ENCODE measurements at places on chromosomes 1 and 21.

DNA sequence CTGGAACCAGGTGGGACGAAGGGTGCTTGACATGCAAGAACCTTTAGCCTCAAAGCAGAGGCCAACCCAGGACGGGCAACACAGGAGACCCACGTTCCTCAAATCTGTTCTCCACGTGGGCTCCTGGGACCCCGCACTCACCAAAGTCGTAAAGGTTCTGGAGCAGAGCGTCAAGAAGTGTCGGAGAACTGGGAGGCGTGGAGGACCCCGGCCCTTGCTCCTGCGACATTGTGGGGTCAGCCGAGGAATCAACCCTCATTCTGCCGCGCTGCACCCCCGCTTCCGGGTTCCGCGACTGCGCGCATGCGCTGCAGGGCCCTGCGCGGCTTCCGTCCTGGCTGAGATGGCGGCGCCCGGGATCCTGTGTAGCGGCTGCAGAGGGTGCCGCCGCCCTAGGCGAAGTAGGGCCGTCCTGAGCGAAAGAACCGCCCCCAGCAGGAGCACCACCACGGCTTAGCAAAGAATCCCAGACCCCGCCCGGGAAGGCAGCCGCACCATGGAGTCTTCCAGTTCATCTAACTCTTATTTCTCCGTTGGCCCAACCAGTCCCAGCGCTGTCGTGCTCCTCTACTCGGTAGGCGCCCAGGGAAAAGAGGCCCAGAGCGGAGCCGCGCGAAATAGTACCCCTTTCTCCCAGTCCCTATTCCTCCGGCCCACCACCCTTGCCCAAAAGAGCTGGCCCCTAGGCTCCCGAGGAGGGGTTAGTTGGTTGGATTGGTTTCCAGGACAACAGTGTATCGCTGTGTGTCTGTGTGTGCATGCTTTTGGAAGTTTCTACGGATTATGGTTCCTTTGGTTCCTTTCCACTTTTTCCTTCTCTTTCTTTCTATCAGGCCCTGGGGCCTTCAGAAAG is at the start of gene GNPAT:
TSS of gene GNPAT (plus strand) at position 330 of the 853 bp plus-strand sequence. CDS start at position 497, 167 bp downstream.
- peak; percentile 45 for DNase-seq

DNA sequence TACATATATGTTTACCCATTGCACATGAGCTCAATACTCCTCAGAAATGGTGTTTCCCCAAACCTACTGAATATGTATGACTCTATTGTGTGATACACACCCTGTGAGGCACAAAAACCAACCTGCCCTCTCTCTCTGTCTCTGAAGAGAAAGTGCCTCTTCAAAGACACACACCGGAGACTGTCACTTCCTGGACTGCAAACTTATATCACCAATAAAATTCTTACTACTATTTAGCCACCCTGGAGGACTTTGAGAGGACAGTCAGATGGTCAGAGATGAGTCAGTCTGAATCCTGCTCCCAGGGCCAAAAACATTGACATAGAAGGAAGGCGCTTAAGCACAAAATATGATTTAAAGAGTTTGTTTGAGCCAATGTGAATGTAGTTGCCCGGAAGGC is 110.4 kb downstream of the PPIAL4G start:
- no peak for DNase-seq

DNA sequence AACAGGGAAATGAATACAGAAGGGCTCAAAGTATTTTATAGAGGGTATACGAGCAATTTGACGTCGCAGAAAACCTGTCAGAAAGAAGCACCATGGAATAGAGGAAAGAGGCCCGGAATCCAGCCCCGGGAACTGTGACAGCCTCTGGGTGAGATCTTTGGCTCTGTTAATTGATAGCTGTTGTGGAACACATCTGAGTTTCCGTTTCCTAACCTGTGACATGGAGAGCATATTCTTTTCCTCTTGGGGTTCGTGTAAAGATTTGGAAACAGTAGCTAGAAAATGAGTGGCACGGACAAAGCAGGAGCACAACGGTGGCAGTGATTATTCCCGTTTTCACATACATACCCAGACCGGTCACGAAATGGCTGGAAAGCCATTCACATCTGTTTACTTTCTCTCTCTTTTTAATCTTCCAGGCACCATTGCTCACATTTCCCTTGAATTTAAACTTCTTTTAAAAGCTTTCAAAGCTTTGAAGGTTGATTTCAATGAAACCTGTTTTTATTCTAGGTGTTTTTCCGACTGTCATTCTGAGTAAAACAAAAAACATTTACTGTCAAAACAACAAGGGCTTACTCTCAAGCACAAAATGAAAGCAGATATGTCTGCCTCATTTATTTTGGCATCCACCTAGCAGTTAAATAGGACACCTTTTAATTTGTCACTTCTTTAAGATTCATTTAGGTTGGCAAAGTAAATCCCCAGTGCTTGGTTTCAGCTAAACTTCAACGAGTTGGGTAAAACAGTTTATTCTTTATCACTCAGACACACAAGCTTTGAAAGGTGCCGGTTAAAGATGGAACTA is 26.7 kb upstream of the C8B start:
- DNase-seq = no peak

DNA sequence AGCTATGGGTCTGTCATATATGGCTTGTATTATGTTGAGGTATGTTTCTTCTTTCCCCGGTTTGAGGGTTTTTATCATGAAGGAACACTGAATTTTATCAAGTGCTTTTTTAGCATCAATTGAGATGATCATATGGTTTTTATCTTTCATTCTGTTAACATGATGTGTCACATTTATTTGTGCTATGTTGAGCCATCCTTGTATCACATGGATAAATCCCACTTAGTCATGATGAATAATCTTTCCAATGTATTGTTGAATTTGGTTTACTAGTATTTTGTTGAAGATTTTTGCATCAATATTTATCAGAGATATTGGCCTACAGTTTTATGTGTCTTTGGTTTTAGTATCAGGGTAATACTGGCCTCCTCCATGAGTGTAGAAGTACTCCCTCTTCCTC is 61.7 kb downstream of the GPR137B start:
- no peak for DNase-seq

DNA sequence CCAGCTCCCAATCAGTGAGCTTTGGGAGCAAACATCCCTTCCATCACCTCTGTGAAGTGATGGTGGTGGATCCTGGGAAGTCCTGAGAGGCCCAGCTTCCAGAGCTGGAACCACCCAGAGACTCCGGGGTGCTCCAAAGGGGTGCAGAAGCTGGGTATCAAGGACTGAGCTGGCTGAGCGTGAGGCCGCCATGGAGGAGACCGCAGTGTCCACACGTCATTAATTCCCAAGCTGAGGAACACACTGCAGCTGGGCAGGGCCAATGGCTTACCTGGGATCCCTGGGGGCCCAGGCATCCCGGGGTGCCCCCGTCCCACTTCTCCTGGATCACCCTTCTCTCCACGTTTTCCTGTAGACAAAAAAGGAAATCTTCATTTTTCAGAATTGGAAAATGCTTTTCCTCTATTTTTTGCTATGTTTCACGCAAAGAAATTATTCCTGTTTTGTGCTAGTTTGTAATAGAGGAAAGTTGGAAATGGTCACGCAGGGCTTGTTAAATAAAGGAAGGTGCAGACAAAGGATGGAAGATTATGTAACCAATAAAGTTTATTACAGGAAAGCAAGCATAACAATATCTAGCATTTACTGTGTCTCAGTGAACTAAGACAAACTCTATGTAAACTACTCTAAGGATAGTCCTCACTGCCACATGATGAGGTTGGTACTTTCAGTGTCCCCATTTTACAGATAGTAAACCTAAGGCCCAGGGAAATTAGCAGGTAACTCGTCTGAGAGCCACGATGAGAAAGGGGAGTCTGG is 15.4 kb downstream of the COL9A2 start:
- no peak for DNase-seq

GRCh38 chr1:227785094-227785804 is 30.2 kb upstream of the PRSS38 start:
- no peak for DNase-seq

DNA sequence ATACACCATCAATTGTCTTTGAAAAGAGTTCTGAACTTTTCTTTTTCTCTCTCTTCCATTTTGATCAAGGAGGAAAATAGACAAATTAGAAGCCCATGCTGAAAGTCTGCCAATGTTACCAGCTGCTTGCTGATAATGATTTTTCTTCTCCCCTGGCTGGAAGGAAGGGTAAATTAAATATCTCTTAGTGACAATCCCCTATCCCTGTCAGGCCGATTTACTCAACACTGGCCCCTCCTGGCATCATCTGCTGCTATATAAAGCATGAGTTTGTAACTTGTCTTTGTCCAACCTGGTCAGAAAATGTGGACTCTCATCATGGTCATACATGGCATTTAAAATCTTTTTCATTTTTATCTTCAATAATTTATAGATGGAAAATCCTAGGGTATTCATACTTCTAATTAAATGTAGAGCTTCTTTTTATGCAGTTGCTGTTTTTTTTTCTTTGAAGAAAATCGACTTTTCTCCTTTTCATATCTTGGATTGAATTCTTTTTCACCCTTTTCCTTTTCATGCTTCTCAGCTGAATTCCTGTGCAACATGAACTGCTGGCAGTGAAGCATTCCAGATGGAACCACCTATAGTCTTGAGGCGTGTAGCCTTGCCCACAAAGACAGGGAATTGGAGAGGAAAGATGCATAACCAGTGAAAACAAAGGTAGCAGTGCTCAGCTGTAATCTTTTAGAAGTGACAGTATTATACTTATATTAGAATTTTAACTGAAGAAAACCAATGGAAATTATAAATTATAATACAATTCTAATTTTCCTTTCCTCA is 214.7 kb upstream of the PTGFR start:
- DNase-seq = no peak

GRCh38 chr1:212566522-212567479 is 41.8 kb upstream of the ATF3 start:
- DNase-seq = no peak

- no peak for DNase-seq
These were observed 13.3 kb downstream of the HSF2BP start for GRCh38 chr21:43645976-43646375.

DNA sequence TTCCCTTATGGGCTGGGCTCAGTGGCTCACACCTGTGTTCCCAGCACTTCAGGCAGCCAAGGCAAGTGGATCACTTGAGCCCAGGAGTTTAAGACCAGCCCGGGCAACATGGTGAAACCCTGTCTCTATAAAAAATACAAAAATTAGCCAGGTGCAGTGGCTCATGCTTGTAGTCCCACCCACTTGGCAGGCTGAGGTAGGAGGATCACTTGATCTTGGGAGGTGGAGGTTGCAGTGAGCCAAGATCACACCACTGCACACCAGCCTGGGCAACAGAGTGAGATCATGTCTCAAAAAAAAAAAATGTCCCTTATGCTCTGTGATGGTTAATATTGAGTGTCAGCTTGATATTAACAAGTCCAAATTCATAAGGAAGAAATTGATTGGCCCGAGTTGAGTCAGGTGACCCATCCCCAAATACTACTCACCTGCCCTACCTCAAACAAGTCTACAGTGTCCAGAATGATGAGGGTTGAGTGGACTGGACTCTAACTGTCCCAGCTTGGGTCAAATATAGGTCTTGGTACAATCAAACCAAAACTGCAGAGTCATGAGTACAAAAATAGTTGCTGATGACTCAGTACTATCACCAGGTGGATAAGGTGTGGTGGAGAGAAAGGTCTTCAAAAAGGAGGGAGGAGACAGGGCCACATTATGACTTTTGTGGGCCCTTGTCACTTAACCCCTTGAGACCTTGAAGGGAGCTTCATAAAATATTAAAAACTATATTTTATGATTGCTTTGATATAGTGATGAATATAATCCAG is 161.0 kb downstream of the ZNF326 start:
- no peak for DNase-seq

- DNase-seq = no peak
These were observed 7.5 kb downstream of the DISP3 start for GRCh38 chr1:11486231-11487009.

DNA sequence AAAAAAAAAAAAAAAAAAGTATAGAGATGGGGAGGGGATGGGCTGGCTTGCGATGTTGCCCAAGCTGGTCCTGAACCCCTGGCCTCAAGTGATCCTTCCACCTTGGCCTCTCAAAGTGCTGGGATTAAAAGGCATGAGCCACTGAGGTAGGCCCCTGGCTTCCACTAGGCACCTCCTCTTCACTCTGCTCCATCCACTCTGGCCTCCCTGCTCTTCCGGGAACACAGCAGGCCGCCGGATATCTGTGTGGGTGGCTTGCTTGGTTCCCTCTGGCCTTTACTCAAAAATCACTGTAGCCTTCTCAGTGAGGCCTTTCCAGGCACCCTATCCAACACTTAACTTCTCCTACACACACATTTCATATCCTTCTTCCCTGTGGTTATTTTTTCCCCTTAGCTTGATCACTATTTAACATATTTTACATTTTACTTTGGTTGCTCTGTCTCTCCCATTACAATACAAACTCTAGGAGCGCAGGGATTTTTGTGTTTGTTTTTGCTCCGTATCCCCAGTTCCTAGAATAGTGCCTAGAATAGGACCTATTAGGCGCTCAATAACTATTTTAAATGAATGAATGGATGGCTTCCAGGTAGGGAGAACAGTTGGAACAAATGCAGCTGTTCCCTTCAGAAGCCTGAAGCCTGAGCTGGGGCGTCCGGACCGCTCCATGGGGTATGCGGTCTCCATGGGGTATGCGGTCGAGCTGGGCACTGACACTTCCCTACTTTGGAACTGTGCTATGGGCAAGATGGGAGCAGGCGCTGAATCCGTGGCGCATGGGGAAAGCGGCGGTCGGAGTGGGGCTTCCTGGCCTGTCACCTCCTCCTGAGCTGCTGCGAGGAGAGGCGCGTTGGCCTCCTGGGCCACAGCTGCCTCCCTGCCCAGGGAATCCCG is 46.7 kb downstream of the H3-3A start:
- no peak for DNase-seq

DNA sequence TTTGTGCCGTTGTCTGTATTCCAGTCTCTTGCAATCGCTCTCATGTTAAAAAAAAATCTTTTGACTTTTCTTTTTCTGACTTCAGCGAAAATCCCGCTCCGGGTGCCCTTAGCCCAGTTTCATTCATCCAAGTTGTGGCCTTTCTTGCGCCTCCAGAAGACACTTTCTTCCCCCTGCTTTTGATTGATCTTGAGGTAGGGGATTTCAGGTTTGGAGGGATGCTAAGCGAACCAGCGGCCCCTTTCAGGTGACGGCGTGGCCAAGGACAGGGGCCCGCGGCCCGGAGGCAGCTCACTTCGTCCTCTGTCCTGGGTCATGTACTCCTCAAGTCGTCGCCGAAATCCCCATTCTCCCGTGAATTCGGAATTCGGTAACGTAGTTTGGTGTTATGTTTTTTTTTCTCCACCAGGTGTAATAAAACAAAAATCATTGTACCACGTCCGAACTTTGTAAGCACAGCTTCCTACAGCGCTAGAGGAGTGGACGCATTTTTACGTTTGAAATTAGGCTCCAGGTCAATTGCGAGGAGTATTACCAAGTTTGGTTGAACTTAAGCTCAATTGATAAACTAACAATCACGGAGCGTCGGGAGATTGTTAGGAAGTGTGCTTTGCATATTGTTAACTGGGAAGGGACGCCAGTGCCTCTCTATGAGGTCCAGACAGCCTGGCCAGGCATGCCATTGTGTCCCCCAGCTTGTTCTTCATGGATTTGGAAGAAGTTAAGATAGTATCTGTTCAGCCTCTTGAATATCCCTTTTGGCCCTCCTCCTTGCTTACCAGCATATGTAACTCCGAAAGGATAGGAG is 1.1 kb downstream of the MRPS6 start:
- no peak for DNase-seq

Measured in amygdala (tissue), 56 donors.